ENCODE measurements at places on chromosomes 5 and 9. TPM values are rescaled to one million over a fixed set of nuclear protein-coding genes. Genes with fewer than 3 reads are reported as not detected.

C9orf152 gene
- not detected for total RNA-seq

- DNase-seq = no peak
Measured at GRCh38 chr5:107878661-107879060, 207.9 kb upstream of the EFNA5 start.

DNA sequence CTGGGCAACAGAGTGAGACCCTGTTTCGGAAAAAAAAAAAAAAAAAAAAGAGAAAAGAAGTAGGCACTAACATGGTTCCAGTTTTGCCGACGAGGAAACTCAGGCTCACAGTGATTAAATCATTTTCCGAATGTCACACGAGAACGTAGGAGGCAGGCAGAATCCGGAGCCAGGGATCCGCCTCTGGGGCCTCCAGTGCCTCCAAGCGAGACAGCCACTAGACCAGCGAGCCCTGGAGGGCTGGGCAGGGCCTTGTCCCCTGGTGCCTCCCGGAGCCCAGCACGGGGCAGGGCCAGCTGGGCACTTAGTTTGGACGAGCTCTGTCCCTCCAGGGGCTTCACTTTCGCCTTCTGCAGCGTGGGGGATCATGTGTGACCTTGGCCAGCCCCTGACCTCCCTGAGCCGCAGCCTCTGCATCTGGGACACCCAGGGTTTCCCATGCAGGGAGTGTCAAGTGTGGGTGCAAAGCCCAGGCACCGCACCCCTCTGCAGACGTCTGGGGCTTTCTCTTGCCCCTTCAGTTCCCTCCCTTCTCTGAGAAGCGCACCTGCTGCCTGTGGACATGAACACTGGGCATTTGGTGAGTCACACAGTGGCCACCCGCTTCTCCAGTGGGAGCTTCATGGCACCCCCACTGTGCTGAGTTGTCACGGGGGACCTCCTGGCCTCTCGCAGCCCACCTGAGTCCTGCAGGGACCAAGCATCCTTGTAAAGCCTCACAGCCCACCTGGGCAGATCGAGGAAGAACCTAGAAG, 80.3 kb downstream of the RXRA start:
- no peak for DNase-seq

DNA sequence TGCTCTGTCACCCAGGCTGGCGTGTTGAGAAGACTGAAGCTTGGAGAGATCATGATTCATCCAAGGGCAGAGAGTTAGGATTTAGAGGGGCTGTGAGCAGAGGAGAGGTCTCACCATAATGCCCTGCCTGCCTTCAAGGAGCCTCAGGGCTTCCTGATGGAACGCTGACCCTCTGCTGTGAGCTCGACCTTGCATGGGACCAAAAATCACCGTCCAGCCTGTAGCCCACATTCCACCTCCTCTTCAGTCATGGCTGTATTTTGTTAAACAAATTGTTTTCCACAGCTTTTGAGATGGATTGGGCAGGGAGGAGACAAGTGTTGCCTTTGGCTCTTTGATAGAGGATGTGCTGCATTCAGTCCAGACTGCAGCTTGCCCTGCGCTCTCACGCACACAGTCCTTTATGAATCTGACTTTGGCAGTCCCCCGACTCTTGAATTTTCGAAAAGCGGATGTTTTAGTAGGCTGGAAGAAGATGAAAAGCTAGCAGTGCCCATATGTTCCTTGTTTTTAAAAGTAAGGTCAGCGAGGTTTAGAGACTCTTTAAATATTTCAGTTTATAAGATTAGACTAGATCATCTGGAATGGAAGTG, 79.5 kb downstream of the MVB12B start:
- DNase-seq = no peak

C9 gene
- not detected for total RNA-seq

GRIN3A gene
- not detected for total RNA-seq

GRCh38 chr5:162325143-162325727, 257.7 kb downstream of the GABRG2 start:
- DNase-seq = no peak

DNA sequence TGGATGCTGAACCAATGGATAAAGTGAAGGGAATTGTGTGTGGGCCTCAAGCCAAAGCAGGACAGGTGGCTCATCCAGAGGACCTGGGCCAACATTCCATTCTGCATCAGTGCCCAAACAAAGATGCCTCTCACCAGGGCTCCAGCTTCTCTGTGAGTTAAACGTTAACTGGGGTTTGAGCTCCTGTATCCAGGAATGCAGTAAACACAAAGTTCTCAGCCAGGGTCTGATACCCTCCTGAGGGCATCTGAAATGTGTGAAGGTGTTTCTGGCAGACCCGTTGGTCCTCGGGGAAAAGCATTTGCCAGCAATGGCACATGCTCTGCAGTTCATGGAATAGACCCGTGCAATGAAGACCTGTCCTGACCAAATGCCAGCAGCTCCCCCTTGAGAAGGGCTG, 33.9 kb upstream of the AOPEP start:
- no peak for DNase-seq

- no peak for DNase-seq
Measured at GRCh38 chr5:109816732-109817131, 127.0 kb downstream of the MAN2A1 start.

DNA sequence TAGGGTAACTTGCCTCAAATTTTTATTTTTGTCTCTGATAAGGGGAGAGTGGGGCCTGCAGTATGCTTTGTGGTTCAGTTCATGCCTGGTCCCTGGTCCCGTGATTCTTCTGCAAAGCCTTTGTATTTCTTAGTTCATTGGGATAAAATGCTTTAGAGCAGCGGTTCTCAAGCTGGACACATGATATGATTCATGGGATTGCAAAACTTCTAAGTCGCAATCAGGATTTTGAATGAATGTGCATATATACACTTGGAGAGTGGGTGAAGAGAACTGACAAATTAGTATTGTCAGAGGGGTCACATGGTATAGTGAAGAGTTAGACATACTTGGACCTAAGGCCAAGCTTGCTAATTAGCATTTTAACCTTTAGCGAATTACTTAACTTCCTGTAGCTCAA, 265.4 kb upstream of the KLF9 start:
- DNase-seq = no peak

SEMA5A gene
- total RNA-seq = not detected

DNA sequence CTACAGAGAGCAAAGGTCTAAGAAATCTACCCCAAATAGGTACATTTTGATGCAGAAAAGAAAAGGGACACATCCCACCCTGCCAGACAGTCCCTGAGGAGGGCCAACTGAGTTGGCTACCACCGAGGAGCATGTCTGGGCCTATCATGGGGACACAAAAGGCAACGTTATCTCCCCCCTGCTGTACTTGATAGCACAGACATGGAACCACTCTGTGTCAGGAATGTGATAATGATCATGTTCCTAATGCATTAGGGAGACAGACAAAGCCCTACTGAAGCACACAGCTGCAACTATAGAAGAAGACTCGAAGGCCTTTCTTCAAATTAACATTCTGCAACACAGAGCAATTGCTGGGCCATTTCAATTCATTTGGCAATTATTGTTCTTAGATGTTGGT, 84.5 kb downstream of the ENC1 start:
- DNase-seq = no peak

NUTM2G gene
- total RNA-seq = not detected

CEMIP2 gene
- total RNA-seq = 69.0 TPM

CARTPT gene
- total RNA-seq = not detected

SLC9A3 gene
- total RNA-seq = 2.1 TPM

PRRX2 gene
- total RNA-seq = 0.76 TPM

DNA sequence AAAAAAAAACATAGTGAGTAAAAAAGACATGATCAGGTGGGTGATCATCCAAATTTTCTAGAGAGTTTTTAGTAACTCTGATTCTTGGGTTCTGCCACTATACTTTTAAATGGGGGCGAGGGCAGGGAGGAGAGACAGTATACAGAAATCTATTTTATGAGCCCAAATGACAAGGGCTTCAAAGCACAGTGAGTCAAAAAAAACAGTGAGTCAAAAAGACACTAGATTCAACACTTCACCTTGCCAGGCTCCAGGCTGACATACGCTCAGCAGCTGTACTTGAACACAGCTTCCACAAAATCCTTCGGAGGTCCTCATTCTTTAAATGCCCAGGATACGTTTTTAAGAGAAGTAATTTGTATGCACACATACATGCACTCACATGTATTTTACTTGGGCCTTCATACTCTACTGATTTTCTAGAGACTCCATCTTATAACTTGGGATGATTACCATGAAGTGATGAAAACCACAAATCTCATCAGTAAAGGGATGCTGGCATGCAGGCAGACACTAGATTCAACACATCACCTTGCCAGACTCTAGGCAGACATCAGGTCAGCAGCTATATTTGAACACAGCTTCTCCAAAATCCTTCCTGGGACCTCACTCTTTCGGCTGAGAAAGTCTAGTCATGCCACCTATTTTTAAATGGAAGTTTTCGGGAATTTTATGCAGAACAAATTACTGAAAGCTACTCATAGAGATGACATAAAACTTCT, 28.8 kb downstream of the NR3C1 start:
- DNase-seq = no peak

DNA sequence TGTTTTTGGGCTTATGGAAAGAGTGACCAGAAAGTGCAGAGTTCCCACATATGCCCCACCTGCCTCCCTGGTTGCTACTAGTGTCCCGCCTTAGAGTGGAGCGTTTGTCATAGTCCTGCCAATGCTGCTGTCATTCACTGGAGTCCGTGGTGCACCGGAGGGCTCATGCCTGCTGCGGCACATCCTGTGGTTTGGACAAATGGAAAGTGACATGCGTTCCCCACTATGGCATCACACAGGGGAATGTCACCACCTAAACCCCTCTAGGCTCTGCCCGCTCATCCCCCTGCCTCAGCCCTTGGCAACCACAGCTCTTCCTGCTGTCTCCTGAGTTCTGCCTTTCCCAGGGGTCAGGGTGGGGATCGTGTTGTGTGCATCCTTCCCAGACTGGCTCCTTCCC, 29.2 kb downstream of the IRX4 start:
- no peak for DNase-seq

DNA sequence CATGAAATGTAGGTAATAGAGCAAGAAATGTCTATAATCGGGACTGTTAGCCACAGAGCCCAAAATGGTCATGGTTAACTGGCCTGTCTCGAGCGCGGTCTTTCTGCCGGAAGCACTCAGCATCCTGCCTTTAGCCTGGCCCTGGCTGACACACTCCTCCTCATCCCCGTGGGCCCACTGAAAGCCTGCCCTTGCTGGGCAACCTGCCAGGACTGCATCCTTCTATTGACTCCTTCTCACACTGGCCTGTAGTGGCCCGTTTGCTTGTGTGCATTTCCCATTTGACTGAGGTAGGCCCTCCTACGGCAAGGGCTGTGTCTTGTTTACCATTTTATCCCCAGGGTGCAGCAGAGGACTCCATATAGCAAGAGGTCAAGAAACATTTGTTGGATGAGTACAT, 215.7 kb downstream of the ATPSCKMT start:
- no peak for DNase-seq

- DNase-seq = no peak
Measured at GRCh38 chr5:172102913-172103626, 85.0 kb downstream of the STK10 start.

- DNase-seq = no peak
Measured at GRCh38 chr5:1551426-1552301, 27.9 kb upstream of the LPCAT1 start.

GRM6 gene
- not detected for total RNA-seq

FREM1 gene
- total RNA-seq = not detected

NCBP1 gene
- total RNA-seq = 45.9 TPM

DNA sequence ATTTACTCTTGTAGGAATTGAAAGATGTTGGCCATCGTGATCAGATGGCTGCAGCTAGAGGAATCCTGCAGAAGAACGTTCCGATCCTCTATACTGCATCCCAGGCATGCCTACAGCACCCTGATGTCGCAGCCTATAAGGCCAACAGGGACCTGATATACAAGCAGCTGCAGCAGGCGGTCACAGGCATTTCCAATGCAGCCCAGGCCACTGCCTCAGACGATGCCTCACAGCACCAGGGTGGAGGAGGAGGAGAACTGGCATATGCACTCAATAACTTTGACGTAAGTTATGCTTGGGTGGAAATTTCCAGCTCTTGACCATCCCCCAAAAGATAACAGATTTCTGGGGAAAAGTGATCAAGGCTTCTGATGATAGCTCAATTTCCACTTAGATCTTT, 50.6 kb downstream of the LRRTM2 start:
- DNase-seq = no peak

DNA sequence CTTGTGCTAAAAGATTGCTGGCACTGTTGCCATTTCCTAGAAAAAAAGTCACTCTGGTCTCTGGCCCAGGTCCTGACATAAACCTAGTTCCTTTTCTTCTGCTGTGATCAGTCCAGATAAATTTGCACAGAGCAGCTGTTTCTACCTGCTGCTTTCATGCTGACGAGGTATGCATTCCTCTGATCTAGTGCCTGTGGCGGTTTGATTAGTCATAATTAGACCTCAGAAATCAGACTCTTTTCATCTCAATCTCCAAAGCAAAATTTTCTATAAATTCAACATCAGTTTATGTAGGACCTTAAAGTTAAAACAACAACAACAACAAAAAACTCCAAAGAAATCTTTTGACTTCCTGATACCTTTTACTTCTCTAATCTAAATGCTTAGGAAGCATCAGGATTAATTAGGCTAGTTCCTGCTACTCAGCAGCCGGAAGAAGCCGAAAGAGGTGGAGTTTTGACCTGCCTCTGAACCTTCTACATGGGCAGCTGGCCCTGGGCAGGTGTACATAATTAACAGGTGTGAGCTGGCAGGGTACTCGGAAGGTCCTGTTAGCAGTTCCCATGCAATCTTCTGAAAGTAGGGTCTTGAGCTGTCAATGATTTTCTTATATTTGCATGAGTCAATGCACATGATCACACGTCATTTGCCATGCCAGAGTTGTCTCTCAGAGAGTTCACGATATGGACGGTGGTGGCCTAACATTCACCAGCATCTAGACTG, 83.3 kb upstream of the CCDC112 start:
- no peak for DNase-seq

DNA sequence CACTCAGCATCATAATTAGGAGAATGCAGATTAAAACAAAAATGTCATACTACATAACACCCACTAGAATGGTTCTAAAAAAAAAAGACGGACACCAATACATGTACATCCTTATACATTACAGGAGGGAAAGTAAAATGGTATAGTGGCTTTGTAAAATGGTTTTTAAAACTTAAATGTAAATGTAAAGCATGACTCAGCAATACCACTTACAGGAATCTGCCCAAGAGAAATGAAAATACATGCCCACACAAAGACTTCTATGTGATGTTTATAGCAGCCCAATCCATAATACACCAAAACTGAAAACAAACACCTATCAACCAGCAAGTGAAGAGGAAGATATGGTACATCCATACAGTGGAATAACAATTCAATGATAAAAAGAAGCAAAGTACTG, 939.1 kb upstream of the ACO1 start:
- DNase-seq = no peak

- no peak for DNase-seq
Measured at GRCh38 chr5:76393035-76393680, 9.9 kb upstream of the IQGAP2 start.

Data from activated naive CD8-positive, alpha-beta T cell treated with anti-CD3 and anti-CD28 coated beads for 36 hours (primary cell).